ENCODE measurements at places on chromosomes 7 and 10.

DNA sequence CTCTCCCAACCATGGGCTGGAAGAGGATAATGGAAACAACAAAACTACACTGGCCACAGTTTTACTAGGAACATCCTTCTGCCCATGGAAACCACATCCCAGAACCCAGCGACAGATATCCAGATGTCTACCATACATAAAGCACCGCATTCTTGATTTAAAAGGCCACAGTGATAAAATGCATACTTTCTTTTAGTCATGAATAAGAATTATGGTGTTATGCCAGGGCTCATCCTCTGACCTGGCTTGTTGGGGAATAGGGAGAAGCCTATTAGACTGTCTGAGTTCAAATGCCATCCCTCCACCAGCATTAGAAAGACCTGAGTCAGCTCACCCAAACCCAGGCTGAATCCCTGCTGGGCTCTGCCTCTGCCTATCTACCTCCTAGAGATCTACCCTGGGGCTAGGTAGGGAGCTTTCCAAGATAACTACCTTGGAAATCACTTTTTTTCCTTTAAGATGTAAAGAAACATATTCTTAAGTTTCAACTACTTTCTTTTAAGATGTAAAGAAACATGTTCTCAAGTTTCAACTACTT is 5.2 kb downstream of the ABCA13 start:
- no peak for DNase-seq

- DNase-seq, result no peak
Measured at GRCh38 chr7:15503603-15504290, 58.1 kb downstream of the AGMO start.

DNA sequence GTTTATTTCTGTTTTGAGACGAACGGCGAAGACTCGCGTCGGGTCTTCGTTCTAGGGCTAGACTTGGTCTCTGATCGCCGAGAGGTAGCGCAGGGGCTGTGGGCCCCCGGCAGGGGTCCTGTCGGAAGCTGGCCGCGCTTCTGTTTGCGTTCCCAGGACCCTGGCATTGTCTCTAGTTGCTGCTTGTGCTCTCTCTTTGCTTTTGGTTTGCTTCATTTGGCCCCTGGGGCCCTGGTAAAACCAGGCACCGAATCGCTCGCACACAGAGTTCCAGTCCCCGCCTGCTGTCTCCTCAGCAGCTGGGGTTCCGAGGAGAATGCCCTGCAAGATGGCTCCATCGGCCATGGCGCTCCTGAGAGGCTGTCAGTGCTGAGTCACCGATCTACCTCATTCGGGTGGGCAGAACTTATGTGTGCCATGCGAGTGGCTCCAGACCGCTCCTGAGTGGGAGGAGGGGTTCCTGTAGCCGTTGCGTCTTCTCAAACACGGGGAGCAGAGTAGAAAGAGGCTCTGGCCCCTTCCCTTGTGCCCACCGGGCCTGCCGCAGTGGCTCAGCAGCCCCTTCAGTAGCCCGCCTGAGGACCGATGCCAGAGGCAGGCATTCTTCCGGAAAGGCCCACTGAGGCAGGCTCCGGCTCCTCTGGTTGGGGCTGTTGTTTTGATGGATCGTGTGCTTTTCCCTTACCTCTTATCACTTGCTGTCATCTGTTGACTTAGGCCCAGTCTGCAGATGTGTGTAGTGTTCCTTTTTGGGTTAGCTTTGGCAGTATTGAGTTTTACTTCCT is 826 bp downstream of the CHPF2 start:
- DNase-seq, result peak; percentile 34

- DNase-seq, result no peak
Measured at GRCh38 chr10:104053201-104053600, 32.5 kb downstream of the COL17A1 start.

DNA sequence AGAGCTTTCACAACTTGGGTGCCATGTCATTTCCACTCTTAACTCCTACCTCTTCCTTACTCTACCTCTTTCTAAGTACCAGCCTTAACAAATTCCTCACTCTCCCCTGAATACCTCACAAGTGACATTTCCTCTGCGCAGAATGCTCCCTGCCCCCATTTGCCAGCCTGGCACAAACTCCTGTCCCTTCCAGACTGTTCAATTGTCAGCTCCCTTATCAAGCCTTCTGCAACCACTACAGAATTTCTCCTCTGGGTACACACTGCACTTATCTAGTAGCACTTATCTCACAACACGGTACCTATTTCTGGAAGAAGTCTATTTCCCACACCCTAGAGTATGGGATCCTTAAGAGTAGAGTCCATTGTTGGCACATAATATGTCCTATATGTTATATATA is 39.1 kb upstream of the ANAPC16 start:
- no peak for DNase-seq

DNA sequence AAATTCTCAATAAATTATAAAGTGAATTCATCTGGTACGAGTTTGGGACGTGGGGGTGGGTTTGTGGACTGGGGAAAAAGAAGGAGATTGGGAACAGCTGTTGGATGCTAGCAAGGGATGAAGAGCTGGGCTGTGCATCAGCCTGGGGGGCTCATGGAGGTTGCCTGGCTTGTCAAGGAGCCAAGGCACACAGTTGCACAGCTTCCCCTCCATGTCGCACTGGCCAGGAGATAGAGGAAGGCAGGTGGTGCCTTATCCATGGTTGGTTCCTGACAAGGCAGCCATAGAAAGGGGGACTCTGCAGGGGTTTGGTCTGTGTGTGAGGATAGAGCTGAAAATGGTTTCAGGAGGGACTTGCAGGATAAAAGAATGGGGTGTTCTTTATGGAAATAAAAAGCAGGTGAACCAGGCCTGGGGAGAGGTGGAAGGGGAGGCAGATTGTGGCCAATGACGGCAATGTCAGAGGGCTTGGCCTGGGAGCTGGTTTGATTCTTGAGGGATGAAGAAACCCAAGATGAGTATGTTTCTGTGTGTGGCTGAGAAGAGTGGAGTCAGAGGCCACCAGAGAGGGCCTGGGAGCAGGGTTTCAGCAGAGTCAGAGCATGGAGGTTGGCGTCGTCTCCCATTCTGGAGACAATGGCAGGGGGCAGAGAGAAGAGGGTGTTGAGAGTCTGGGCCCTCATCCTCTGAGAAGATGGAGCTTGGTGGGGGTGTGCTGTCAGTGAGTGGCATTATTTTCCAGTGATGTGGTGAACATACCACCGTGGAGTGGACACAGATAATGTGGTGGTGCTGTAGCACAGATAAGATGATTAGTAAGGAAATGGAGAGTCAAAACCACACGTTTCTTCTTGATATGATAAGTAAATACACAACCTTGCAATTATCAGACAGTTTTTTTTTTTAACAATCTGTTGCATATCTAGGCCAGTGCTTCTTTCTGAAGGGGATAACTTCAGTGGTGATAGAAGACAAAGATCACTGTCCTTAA is 108.2 kb downstream of the PTPN20 start:
- DNase-seq, result no peak

DNA sequence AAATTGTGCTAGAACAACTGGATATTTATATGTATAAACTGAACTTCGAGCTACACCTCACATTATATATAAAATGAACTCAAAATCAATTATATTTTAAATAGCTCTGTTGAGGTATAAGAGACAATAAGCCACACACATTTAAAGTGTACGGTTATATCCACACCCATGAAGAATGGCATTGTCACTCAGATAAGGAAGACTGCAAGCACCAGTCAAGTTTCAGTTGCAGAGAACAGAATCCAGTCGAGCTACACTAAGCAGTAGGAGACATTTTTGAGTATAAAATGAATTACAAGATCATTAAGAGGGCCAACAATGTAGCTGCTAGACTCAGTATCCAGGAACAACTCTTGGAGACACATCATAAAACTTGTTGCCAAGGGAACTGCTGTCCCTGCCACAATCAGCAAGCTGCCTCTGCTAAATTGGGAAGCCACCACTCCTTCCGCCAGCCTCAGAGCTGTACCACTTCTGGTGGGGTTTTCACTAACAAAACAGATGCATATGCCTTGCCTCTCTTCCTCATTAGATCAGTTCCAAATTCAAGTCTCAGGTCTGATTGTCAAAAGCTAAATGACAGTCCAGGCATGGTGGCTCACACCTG is 19.6 kb upstream of the GPNMB start:
- DNase-seq, result no peak

DNA sequence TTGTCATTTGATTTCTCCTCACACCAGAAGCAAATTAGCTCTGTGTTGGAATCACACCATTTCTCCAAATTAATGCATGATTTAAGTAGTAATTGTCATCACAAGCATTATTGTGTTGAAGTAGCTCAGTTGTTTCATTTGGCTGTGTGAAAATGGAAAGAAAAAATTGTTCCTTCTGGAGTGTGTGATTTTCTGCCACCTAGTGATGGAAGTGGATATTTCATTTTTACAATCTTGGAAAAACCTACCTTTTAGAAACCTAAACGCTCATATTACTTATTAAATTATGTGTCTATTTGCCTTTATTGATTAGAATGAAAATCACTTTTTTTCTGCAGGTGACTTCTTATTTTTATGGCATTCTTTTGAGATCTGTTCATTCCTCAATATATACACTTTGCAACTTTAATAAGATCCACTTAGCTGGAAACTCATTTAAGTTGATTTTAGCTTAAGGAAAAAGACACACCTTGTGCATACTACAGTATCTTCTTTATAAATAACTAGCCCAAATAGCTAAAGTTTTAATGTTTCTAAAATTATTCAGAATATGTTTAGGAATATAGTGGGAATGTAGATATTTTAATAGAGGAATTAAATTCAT is 50.0 kb downstream of the SRI start:
- no peak for DNase-seq

DNA sequence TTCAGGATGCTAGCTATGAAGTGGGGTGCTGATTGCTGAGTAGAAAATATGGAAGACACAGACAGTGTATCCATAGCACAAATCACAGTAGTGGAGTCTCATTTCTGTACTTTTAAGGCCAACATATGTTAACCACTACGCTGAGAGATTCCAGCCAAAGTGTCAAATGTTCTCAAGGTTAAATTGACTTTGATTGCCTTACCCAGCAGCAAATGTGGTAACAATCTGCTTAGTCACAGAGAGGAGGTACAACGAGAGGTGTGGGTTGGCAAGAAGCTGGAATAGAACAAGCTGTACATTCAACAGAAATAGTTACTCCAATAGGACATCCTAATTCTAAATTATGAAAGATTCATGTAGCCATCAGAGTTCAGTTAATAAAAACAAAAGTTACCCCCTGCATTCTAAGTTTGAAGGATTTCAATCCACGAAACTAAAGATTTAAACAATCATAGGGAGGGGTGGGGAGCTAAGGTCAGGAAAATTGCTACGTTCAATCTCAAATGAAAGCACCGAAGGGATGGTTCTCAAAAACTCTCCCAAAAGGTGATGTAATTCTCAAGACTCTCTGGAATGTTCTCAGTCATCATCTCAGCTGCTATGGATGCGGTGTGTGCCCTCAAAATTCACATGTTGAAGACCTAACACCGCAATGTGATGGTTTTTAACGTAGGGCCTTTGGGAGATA is 137.0 kb downstream of the ETV1 start:
- no peak for DNase-seq

GRCh38 chr7:100825751-100826513 is 1.4 kb downstream of the EPHB4 start:
- DNase-seq, result no peak

- no peak for DNase-seq
Measured at GRCh38 chr10:71629131-71629530, 90.4 kb downstream of the C10orf105 start.

DNA sequence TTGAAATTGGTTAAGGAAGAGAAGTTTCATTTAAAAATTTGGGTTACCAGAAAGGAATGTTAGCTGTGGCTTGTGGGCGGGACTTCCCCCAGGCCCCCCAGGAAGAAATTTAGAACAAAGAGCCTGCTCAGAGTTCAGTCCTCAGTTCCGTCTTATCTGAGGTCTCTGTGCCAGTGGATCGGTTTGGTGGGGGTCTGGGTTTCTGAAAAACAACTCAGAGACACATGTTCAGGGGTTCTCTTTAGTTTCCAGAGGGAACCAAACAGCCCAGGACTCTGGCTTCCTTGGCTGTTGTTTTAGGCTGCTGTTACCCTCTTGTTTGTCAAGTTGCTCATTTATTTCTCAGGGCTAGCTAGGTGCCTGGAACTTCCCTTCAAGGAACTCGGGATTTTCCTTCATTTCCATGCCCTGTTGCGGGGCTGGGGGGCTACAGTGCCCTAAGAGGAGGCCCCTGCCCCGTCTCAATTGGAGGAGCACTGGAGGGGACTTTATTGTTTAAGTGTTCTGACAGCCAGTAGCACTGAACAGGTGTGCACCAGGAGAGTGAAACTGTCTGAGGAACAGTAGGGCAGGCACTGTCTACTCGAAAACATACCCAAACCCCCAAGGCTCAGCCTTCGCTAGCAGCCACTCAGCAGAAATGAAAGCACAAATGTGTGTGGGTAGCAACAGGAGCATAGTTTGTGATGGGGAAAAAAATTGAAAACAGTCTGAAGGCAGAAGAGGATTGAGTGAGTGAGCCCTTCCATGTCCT is 59.9 kb downstream of the ALOX5 start:
- DNase-seq, result no peak

Measured in activated CD4-positive, CD25-positive, alpha-beta regulatory T cell (primary cell).